ENCODE measurements at places on chromosomes 11 and 22.
A peak's percentile ranks its signal among the peaks of the same experiment; 100 is the strongest.

DNA sequence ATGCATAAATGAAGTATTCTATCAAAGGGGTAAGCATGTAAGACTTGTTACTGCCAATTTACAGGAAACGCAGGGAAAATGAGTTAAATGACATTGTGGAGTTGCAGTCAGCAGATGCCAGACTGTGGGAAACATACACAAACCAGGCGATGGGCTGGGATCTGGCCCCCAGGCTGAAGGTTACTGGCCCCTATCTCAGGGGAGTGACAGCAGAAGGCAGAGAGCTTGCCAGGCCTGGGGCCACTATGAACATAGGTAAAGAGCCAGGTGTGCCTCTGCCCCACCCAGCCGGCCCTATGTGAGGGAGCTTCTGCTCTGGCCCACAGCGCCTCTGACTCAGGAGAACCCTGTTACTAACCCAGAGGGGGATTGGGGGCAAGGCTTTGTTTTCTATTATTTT is 26.1 kb upstream of the SLC25A1 start:
- no peaks in the 10 kb centered on the region for H3K27me3 ChIP-seq
- no peak overlapping the region for H3K27ac ChIP-seq
- no peak for DNase-seq
- H3K36me3 ChIP-seq: no peaks in the 10 kb centered on the region
- no peaks in the 10 kb centered on the region for H3K4me1 ChIP-seq

GRCh38 chr11:75145196-75145971 is 5.5 kb upstream of the SLCO2B1 start:
- DNase-seq: no peak
- H3K27ac ChIP-seq: no peak overlapping the region

DNA sequence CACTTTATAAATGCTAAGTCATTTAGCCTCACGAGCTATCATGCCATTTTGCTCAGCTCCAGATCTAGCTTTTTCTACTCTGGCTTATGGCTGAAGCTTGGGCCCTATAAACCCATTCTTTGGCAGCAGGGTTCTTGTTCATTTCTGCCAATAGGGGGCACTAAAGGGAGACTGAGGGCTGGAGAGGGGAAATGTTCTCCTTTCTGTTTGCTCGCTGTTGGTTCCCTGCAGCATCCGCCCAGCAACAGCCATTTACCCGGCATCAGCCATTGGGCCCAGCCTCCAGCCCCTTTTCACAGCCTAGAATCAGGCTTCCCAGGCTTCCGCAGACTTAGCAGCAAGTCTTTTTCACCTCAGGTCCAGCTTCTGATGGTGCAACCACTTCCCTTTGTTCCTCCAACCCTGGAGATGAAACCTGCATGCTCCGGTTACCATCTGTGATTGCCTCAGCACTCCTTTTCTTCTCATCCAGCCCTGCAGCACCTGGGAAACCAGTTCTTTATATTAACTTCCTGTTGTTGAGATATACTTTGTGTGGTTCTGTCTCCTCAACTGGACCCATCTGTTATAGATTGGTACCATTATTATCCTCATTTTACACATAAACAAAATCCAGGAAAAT is 4.2 kb upstream of the ME3 start:
- DNase-seq: no peak
- peaks cover 10% of the 10 kb centered on the region for H3K4me1 ChIP-seq
- H3K27me3 ChIP-seq: no peaks in the 10 kb centered on the region
- no peak overlapping the region for H3K4me3 ChIP-seq

- H3K27ac ChIP-seq: no peak overlapping the region
- H3K4me1 ChIP-seq: no peaks in the 10 kb centered on the region
Measured at GRCh38 chr22:20843501-20843900, 15.1 kb downstream of the PI4KA start.

DNA sequence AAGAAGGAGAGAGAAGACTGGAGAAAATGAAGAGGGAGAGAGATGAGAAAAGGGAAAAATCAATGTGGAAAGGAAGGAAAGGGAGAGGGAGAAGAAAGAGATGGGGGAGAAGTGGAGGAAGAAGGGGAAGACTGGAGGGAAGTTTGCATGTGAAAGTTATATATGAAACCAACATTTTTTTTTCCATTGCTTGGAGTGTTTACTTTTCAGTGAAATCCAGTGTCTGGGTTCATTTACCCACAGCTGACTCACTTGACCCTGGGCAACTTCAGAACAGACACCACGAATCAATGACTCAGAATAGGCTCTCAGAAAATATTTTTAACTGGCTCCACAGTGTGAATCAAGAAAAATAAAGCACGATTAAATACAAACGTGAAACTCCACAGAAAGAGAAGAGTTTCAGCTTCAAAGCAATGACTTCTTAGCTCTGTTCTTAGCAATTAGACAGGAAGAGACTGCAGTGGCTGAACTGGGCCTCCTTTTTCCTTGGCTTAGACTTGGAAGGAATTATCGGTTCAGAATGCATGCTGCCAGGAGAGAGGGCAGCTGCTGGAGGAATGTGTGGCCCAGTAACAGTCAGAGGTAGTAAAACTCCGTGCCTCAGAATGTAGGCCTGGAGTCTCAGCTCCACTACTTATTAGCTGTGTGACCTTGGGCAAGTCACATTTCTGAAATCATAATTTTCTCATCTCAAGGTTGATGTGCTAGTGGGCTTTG is 237.5 kb downstream of the MIAT start:
- DNase-seq: no peak
- H3K4me1 ChIP-seq: no peaks in the 10 kb centered on the region
- no peaks in the 10 kb centered on the region for H3K36me3 ChIP-seq
- no peak overlapping the region for H3K4me3 ChIP-seq

GRCh38 chr11:35811783-35812182 is 132.1 kb upstream of the LDLRAD3 start:
- no peak for DNase-seq
- no peaks in the 10 kb centered on the region for H3K4me1 ChIP-seq
- H3K36me3 ChIP-seq: no peaks in the 10 kb centered on the region
- H3K27ac ChIP-seq: no peak overlapping the region
- H3K4me3 ChIP-seq: no peak overlapping the region

DNA sequence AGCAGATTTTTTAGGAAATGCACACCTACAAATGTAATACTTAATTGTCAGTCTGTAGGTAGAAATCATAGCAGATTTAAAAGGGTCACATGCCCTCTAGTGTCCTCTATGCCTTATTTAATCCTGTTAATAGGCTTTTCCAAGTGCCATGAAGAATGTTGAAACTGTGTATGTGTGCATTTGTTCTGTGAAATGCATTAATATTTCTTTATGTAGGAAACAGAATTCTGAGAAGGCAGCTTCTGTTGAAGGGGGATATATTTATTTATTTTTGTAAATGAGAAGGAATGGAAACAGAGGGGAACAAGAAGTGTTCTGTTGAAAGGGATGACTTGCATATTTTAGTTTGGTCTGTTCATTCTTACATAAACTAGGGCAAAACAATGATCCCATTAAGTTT is 51.0 kb downstream of the SVIP start:
- H3K27ac ChIP-seq: no peak overlapping the region
- H3K4me1 ChIP-seq: no peaks in the 10 kb centered on the region
- DNase-seq: no peak
- H3K4me3 ChIP-seq: no peak overlapping the region
- no peaks in the 10 kb centered on the region for H3K27me3 ChIP-seq

- H3K27ac ChIP-seq: peak overlapping the region; percentile 93
- peaks cover 18% of the 10 kb centered on the region for H3K4me1 ChIP-seq
- H3K36me3 ChIP-seq: no peaks in the 10 kb centered on the region
- H3K27me3 ChIP-seq: no peaks in the 10 kb centered on the region
- DNase-seq: peak; percentile 45
Measured at GRCh38 chr22:36238373-36239149, 766 bp downstream of the APOL2 start.

- H3K27me3 ChIP-seq: no peaks in the 10 kb centered on the region
- no peak overlapping the region for H3K27ac ChIP-seq
- no peak for DNase-seq
- H3K4me1 ChIP-seq: no peaks in the 10 kb centered on the region
Measured at GRCh38 chr22:37146051-37146385, 3.7 kb downstream of the IL2RB start.

DNA sequence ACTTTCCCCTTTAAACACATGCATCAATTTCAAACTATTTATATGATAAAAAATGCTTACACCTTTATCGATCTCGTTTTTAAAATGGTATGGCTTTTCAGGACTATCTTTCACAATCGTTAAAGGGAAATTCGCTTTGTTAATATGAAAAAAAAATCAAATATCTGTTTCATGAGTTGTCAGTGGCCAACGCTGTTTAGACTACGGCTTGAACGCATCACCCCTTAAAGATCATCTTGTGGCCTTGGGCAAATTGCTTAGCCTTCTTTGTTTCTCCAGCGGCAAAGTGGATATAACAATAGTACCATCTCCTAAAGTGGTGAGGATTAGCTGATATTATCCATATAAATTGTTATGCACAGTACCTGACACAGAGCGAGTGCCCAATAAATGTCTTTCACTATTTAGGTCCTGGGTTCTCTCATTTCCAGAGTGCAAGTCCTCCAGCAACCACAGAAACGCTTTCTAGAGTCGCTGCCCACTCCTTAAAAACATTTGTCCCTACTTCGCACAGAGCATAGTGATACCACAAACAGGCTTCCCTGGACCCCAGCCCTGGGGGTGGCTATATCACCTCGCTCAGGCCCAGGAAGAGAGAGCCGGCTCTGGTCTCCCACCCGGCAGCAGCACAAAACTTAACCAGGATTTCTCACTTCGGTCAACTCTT is 904 bp downstream of the SLC35F2 start:
- H3K27ac ChIP-seq: peak overlapping the region; percentile 89
- H3K4me1 ChIP-seq: no peaks in the 10 kb centered on the region
- no peaks in the 10 kb centered on the region for H3K36me3 ChIP-seq
- peak; percentile 53 for DNase-seq
- H3K4me3 ChIP-seq: peak overlapping the region; percentile 87

- no peak overlapping the region for H3K4me3 ChIP-seq
- no peak for DNase-seq
- no peaks in the 10 kb centered on the region for H3K27me3 ChIP-seq
- H3K36me3 ChIP-seq: no peaks in the 10 kb centered on the region
Measured at GRCh38 chr22:39583066-39583667, 12.6 kb downstream of the CACNA1I start.

GRCh38 chr22:19068784-19069271 is 53.4 kb downstream of the DGCR2 start:
- no peaks in the 10 kb centered on the region for H3K36me3 ChIP-seq
- H3K27me3 ChIP-seq: no peaks in the 10 kb centered on the region
- H3K4me3 ChIP-seq: no peak overlapping the region
- no peaks in the 10 kb centered on the region for H3K4me1 ChIP-seq
- no peak overlapping the region for H3K27ac ChIP-seq

- no peaks in the 10 kb centered on the region for H3K27me3 ChIP-seq
- H3K27ac ChIP-seq: no peak overlapping the region
- H3K36me3 ChIP-seq: no peaks in the 10 kb centered on the region
Measured at GRCh38 chr11:87353771-87354345, 316.1 kb downstream of the TMEM135 start.

- H3K4me1 ChIP-seq: no peaks in the 10 kb centered on the region
- H3K36me3 ChIP-seq: no peaks in the 10 kb centered on the region
- no peak overlapping the region for H3K4me3 ChIP-seq
- peak; percentile 30 for DNase-seq
Measured at GRCh38 chr11:69841859-69842698, 22.9 kb upstream of the FGF3 start.

DNA sequence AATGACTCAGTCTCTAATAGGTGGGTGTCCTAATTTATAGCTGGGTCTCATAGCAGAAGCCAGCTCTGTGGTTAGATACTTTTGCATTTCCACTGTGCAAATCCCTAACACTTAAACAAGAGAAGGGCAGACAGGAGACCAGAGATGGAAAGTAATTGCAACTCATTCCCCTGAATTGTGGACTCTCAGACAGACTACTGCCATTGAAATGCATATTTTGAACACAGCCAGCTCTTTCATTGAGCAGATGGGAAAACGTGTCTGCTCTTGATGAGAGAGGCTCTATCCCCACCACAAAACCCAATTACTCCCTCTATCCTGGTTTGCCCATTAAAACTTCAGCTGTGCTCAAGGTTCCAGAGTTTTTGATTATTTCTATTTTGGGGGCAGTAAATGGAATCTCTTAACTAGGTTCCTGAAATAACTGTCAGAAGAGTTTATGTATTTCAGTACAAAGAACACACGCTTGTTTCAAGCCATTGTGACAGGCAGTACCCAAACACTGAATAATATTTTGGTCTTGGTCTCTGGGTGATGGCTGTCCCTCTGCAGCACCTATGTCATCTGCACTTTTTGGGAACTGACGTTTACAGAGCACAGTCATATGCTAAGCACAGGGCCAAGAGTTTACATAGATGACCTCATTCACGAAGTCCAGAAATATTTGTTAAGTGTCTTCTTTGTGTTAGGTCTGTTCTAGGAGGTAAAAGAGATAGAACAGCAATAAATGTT is 41.7 kb downstream of the FAM227A start:
- H3K27ac ChIP-seq: no peak overlapping the region
- H3K4me1 ChIP-seq: no peaks in the 10 kb centered on the region
- no peak overlapping the region for H3K4me3 ChIP-seq
- DNase-seq: no peak

DNA sequence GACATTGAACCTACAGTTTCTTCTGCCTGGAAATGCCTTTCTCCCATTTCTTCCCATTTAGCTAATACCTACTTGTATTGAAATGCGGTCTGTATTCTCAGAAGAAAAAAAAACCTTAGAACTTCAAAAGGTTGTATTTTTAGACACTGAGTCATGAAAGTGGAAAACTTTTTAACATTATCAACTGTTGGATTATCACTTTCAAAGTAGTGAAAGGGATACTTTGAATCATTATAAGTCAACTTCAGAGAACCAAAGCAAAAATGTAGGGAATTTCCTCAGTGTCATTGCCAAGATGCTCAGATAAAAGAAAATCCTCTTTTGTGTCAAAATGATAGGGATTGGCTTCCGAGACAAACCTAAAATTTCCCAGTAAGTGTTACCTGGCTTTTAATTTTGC is 6.6 kb downstream of the HOATZ start:
- no peaks in the 10 kb centered on the region for H3K4me1 ChIP-seq
- H3K4me3 ChIP-seq: no peak overlapping the region
- H3K27ac ChIP-seq: no peak overlapping the region

DNA sequence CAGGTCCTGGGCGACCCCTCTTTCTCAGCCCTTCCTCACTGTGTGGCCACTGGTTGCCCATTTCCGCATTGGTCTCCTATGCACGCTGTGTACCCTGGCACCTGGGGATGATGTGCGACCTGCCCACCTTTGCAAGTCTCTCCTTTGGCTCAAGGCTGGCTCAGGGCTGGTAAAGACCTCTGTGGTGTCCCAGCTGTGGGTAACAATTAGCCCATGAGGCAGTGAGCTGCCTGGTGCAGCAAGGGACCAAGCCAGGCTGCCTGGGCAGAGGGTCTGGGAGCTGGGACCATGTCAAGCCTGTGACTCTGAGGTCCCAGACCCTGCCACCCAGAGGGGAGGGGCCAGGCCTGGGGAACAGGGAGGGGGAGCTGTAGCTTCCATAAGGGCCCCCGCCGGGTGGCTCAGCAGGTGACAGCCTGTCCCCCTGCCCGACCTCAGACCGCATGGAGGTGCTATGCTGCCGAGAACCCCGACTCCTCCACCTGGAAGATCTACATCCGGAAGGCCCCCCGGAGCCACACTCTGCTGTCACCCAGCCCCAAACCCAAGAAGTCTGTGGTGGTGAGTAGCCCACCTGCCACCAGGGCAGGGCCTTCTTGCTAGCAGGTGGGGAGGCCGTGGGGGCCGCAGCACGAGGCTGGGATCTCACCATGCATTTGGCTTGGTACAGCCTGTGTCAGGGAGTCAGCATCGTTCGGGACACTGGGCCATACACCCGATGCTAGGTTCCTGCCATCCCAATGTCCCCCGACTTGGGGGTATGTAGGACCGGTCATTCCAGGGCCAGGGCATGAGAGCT is 112.5 kb downstream of the KCNQ1OT1 start:
- no peaks in the 10 kb centered on the region for H3K27me3 ChIP-seq
- H3K27ac ChIP-seq: no peak overlapping the region
- no peaks in the 10 kb centered on the region for H3K4me1 ChIP-seq
- H3K36me3 ChIP-seq: no peaks in the 10 kb centered on the region
- no peak overlapping the region for H3K4me3 ChIP-seq

Data from colonic mucosa (tissue), 4 donors.